Skeletal muscle cell (primary cell): ENCODE measurements at places on chromosomes 3 and 15.

- no peak for DNase-seq
Measured at GRCh38 chr15:25183581-25184251, 228.9 kb downstream of the SNRPN start.

GRCh38 chr15:22831473-22831872, 7.0 kb upstream of the NIPA2 start:
- DNase-seq, result peak; percentile 30

DNA sequence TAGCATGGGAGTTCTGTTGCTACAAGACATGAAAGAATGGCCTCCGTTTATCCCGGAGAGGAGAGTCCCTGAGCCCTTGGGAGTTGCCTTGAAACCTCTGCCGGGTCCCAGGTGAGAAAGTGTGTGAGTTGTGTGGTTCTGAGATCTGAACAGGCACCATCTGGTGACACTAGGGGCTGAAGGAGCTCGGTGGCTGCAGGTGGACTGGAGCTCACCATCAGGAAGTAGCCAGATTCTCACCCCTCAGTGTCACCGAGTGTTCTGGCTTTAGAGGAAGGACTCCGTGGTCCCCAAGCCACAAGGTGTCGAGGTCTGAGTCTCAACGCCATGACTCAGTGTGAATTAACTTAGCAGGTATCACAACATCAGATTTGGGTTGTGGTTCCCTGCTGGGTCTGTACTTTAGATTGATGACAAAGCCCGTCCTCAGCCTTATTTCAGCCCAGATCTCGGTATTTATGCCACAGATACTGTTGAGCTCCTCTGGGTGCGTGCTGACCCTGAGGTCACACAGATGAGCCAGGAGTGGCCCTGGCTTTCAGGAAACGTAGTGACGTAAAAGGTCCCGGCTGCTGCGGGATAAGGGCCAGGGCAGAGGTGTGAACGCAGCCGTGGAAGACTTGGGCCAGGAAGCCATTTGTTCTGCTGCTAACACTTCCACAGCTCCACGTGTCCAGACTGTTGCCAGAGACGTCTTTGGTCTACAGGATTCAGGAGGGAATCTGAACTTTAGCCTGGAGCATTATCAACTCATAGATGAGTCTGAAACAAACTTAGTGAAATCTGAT, 54.4 kb downstream of the PGPEP1L start:
- no peak for DNase-seq

- DNase-seq, result no peak
Measured at GRCh38 chr3:187983484-187984124, 170.4 kb upstream of the LPP start.

- no peak for DNase-seq
Measured at GRCh38 chr15:95659656-95660055, 670.8 kb upstream of the NR2F2 start.

DNA sequence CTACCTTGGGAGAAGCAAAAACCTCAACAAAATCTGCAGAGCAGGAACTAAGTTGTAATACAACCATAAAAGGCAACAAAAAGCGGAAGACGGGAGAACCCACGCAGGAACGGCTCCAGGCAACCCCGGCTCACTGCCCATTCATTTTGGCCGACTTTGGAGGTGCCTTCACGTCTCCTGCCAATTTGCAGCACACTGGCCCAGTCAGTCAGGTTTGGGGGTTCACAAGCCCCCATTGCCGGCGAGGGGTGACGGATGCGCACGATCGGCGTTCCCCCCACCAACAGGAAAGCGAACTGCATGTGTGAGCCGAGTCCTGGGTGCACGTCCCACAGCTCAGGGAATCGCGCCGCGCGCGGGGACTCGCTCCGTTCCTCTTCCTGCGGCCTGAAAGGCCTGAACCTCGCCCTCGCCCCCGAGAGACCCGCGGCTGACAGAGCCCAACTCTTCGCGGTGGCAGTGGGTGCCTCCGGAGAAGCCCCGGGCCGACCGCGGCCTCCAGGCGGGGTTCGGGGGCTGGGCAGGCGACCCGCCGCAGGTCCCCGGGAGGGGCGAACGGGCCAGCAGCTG, 463 bp downstream of the TERC start:
- DNase-seq, result no peak

- no peak for DNase-seq
Measured at GRCh38 chr3:78762121-78762520, 1005.7 kb downstream of the ROBO1 start.

GRCh38 chr15:61811952-61812351, 248.3 kb downstream of the VPS13C start:
- DNase-seq, result no peak

GRCh38 chr3:80232760-80233159, 465.0 kb upstream of the ROBO1 start:
- peak; percentile 96 for DNase-seq

GRCh38 chr3:84304214-84304613, 654.6 kb upstream of the CADM2 start:
- DNase-seq, result no peak

- no peak for DNase-seq
Measured at GRCh38 chr3:15023249-15023648, 41.9 kb downstream of the MRPS25 start.

DNA sequence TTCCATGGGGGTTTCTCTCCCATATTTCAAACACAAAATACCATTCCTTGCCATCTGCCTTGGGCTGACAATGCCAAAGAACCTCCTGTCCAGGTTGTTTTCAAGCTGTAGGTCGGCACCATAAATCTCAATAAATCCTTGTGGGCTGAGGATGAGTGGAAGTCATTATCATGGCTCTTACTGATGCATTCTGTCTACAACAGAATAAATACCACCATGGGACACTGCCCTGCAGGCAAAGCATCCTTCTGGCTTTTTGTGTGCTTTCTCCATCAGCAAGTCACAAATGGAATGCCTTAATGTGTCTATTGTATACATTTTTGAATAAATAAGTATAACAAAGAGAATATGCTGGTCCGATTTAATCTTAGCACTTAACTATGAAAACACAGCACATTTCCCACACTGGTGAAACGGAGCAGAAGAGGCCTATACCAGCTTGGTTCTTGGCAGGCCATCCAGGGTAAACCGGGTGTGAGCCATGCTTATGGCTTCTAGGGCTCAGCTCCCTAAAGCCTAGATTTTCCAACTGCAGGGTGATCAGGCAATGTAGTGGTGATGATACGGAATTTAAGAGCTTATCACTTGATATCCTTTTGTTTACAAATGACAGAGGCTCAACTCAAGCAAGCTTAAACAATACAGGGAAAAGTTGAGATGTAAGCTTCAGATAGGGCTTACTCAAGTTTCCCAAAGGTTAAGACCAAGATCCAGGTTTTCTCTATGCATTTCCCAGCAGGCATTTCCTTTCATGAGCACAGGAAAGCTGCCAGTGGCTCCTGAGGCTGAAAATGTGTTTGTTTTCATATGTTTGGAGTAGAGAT, 133.2 kb upstream of the LRTM1 start:
- no peak for DNase-seq

DNA sequence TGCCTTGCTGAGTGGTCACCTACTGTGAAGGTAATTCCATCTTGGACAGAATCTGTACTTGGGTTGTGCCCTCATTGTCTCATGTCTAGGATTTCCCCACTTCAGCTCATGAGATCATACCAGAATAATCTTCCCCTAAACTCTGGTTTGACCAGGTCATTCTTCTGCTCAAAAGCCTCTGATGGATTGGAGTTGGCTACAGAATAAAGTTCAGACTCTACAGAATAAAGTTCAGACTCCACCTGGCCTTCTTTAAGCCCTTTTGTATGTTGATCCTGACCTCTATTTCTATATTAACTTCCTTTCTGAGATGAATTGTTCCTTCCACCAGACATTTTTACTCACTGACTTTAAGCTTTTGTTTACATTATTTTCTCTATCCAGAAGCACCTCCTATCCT, 6.4 kb upstream of the GLCE start:
- DNase-seq, result no peak
